ENCODE measurements at places on chromosomes 3 and 15. TPM values are rescaled to one million over a fixed set of nuclear protein-coding genes. Genes with fewer than 3 reads are reported as not detected.

The CAPN3 gene
- 1.2 TPM for polyA plus RNA-seq

The CIB2 gene
- polyA plus RNA-seq, result 2.7 TPM

The ADCY5 gene
- polyA plus RNA-seq, result 0.24 TPM

The TICRR gene
- 1.3 TPM for polyA plus RNA-seq

GRCh38 chr3:122324871-122325323 is at the start of gene CSTA:
Gene CSTA, plus strand, starts transcription at chr3:122325248. Its CDS starts 45 bp downstream, at chr3:122325293.
- no peak for DNase-seq
